ENCODE measurements at places on chromosomes 13 and 19.

- DNase-seq, result no peak
These were observed 79.7 kb downstream of the INSR start for GRCh38 chr19:7214324-7215089.

DNA sequence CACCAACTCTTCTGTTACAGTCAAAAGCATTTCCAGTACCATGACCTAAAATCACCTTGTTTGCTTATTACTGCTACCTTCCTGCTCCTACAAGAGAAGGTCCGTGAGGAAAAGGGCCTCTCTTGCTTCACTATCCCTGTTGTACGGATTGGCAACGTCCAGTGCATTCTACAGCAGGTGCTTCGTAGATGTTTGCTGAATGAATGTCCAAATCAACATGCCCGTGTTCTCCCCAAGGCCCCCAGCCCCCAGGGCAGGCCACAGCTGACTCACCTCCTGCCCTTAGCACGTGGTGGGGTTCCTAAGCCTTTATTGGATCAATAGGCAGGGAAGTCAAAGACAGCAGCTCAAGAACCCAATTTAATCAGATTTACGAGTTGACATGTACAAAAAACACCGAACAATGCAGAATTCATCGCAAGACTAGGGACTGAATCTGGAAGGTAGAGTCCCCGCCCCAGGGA is 5.5 kb upstream of the NAPA start:
- no peak for DNase-seq

DNA sequence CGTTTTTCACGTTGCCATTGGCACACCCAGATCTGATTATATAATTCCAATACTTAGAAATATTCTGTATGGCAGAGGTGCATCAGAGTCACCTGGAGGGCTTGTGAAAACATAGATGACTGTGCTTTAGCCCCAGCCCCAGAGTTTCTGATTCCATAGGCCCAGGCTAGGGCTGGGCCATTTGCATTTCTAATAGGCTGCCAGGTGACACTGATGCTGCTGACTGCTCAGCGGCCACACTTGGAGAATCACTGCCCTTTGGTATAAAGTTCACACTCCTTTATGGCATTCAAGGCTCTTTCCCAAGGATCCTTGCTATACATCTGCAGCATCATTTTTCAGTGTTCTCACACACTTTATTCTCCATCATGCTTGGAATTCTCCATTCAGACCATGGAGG is 137.1 kb downstream of the AKAP11 start:
- no peak for DNase-seq

DNA sequence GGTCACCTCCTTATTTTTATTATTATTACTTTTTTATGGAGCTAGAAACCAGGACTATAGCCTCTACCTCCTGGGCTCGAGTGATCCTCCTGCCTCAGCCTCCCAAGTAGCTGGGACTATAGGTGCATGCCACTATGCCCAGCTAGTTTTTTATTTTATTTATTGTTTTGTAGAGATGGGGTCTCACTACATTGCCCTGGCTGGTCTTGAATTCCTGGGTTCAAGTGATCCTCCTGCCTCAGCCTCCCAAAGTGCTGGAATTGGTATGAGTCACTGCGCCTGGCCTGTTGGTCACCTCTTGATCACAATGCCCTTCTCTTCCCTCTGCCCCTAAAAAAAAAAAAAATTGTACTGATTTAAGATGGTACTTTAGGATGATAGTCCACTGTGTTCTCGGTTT is 20.4 kb downstream of the MRPS12 start:
- no peak for DNase-seq

GRCh38 chr19:55703790-55704215 is 28.8 kb downstream of the EPN1 start:
- DNase-seq, result no peak

DNA sequence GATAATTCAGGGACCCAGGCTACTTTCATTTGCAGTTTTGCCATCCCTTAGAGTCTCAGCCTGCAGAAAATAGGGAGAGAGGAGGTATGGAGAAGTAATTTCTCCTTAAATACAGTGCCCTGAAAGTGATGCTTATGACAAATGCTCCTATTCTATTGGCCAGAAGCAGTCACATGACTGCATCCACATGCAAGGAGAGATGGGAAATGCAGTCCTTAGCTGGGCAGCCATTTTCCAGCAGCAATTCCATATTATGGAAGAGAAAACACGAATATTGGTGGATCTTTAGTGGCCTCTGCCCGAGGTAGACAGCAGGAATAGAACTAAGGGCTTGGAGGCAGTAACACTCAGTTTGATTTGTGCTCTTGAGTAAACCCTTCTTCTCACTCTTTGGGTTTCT is 39.4 kb downstream of the VAV1 start:
- DNase-seq, result peak; percentile 39

GRCh38 chr19:39926170-39926760 is 8.2 kb downstream of the FCGBP start:
- DNase-seq, result no peak

GRCh38 chr19:15187026-15188007 is 13.5 kb downstream of the NOTCH3 start:
- DNase-seq, result no peak

DNA sequence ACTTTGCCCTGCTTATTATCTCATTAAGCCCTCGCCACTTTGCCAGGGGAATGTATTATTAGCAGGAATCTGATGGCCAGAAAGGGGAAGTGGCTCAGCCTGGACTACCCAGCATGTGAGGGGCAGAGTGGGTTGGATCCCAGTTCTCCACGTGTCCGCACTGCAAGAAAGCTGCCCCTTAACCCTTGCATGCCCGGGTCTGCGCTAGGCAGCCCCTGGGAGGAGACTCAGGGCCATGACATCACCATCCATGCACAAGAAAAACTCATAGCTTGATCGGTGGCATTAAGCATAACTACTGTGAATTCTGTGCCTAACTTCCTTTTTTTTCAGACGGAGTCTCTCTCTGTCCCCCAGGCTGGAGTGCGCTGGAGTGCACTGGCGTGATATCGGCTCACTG is 8.9 kb downstream of the CACNG8 start:
- DNase-seq, result no peak

Measured in DMS153 (cell line).